ENCODE measurements at places on chromosomes 6 and 20.

- DNase-seq = no peak
- no peak overlapping the region for H3K27ac ChIP-seq
- H3K4me1 ChIP-seq = no peaks in the 10 kb centered on the region
Observed at GRCh38 chr6:104162036-104162669, 697.6 kb downstream of the HACE1 start.

DNA sequence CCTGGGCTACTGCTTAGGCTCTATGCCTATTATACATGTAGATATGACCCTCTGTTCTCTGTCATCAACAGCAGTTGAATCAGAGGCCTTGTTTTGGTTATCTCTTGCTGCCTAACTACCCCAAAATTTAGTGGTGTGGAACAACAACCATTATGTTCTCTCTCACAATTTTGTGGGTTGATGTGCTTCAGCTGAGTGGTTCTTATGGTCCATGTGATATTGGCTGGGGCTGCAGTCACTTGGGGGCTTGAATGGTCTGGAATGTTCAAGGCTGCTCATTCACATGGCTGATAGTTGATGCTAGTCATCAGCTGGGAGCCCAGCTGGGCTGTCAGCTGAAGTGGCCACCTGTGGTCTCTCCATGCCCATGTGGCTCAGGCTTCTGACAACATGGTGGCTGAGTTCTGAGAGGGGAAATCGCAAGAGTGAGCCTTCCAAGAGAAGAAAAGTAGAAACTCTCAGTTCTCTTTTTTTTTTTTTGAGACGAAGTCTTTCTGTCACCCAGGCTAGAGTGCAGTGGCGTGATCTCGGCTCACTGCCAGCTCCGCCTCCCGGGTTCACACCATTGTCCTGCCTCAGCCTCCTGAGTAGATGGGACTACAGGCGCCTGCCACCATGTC, 47.8 kb downstream of the SHLD1 start:
- no peak for DNase-seq
- no peaks in the 10 kb centered on the region for H3K27me3 ChIP-seq

DNA sequence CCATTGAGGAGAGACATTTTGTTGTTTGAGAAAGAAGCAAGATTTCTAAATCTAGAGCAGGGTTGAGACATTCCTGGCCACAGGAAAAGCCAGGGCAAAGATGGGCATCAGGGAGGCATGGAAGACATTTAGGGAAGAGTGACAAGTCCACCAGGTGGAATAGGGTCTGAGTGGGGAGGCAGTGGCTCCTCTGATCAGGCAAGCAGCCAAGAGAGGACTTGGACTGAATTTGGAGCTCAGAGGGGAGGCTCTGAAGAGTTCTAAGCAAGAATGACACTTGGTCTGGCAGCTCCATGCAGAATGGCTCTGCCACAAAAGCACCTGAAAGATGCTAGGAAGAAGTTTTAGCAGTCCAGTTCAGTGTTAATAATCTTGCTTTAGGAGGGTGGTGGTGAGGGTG, 120.8 kb downstream of the FYN start:
- no peaks in the 10 kb centered on the region for H3K4me1 ChIP-seq
- DNase-seq = no peak
- no peak overlapping the region for H3K27ac ChIP-seq
- H3K36me3 ChIP-seq = no peaks in the 10 kb centered on the region

DNA sequence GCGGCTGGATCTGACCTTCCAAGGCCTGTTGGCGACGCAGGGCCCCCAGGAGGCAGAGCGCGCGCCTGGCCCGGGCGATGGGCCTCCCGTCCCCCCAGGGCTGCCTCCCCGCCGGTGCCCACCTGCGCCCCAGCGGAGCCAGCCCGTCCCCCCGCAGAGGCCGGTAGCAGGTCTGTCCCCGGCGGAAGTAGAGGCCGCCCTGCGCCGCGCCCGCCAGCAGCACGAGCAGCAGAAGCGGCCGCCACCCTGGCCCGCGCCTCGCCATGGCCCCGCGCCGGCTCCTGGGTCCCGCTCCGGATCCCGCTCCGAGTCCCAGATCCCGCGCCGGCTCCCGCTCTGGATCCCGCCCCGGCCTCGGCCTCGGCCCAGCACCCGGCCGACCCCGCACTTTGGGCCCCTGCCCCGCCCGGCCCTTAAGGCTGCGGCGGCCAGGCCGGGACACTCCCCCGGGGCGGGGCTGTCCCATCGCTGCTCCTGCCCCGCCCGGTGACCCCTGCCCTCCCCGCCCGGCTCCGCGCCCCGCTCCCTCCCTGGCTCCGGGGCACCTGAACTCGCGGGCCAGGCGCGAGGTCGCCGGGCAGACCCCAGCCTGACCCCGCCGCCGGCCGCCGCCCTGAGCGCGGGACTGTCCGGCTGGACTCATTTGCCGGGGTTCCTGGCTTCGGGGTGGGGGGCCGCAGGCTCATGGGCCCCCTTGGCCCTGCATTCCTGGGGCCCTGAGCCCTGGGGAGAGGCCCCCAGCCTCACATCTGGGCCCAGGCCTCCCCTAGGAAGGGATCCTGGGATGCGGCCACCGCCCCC, at the start of gene CTSZ:
CTSZ (minus strand) TSS at position 391 of the 801 bp plus-strand sequence; CDS start at position 265, 126 bp downstream.
- no peaks in the 10 kb centered on the region for H3K36me3 ChIP-seq
- peaks cover 11% of the 10 kb centered on the region for H3K4me1 ChIP-seq
- peak within 1 kb of the TSS; percentile 67 for H3K4me3 ChIP-seq
- peak within 1 kb of the TSS; percentile 15 for H3K27ac ChIP-seq
- H3K27me3 ChIP-seq = no peaks in the 10 kb centered on the region

DNA sequence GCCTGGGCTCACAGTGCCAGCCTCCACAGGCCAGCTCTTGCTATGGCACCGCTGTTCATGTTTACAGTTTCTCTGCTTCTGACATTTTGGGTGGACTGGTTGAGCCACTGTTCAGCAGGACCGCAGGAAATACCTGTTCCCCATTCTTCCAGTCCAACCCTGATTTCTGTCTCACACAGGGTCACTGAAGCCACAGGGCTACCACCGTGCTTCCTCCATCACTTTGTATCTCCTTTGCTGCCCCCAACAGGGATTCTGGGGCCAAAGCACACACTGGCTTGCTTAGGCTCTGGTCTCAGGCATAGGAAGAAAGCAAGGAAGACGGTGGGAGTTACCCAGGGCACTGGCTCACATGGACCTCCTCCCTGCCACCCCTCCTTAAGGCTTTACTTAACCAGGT, 164.5 kb downstream of the UNC5CL start:
- H3K4me3 ChIP-seq = no peak overlapping the region
- no peak for DNase-seq
- H3K27ac ChIP-seq = no peak overlapping the region
- H3K4me1 ChIP-seq = peaks cover 6% of the 10 kb centered on the region

DNA sequence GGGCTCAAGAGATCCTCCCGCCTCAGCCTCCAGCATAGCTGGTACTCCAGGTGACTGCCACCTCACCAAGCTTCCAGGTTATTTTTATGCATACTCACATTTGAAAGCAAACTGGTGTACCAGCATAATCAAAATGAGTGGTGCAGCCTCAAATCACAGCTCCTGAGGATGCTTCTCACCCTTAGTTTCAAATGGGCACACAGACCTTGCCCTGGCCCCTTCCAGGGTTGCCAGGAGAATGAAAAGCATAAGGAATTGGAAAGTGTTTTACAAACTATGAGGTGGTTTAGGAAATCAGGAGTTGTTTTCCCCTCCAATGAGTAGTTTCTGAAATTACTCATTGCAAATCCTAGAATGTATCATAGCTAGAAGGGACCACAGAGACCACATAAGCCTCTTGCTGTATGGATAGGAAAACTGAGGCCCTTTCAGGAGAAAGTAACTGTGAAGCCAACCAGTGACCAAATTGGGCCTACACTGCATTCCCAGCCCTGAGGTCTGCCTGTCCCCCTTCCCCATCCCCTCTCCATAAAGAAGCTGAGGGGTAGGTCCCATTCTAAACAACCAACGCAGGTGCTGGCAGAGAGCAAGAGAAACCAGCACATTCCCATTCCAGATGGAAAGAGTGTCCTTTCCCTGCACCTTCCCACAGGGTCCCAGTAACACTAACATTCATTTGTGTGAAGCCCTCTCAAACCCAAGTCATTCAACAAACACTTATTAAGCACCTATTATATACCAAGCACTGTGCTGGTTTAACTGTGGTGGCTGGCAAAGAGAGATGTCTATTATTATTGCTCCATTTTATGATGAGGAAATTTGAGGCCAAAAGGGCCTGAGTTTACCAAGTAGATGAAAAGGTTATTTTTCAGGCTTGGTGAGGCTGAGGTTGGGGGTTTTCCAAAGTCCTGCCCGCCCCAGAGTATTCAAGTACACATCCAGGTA, 2.1 kb upstream of the E2F1 start:
- no peak overlapping the region for H3K27ac ChIP-seq
- no peak for DNase-seq
- H3K27me3 ChIP-seq = no peaks in the 10 kb centered on the region
- no peaks in the 10 kb centered on the region for H3K36me3 ChIP-seq

- H3K27ac ChIP-seq = no peak overlapping the region
- H3K4me1 ChIP-seq = no peaks in the 10 kb centered on the region
- H3K36me3 ChIP-seq = no peaks in the 10 kb centered on the region
- H3K27me3 ChIP-seq = no peaks in the 10 kb centered on the region
- H3K4me3 ChIP-seq = no peak overlapping the region
- no peak for DNase-seq
Observed at GRCh38 chr6:10999994-11000393, 44.1 kb downstream of the ELOVL2 start.

- DNase-seq = no peak
- H3K27me3 ChIP-seq = no peaks in the 10 kb centered on the region
- H3K4me1 ChIP-seq = no peaks in the 10 kb centered on the region
- H3K36me3 ChIP-seq = no peaks in the 10 kb centered on the region
- no peak overlapping the region for H3K27ac ChIP-seq
- H3K4me3 ChIP-seq = no peak overlapping the region
Observed at GRCh38 chr6:48429021-48429420, 318.0 kb upstream of the PTCHD4 start.

- no peaks in the 10 kb centered on the region for H3K4me1 ChIP-seq
- DNase-seq = no peak
- H3K36me3 ChIP-seq = no peaks in the 10 kb centered on the region
- no peak overlapping the region for H3K4me3 ChIP-seq
Observed at GRCh38 chr20:64159286-64159680, 5.0 kb upstream of the MYT1 start.

DNA sequence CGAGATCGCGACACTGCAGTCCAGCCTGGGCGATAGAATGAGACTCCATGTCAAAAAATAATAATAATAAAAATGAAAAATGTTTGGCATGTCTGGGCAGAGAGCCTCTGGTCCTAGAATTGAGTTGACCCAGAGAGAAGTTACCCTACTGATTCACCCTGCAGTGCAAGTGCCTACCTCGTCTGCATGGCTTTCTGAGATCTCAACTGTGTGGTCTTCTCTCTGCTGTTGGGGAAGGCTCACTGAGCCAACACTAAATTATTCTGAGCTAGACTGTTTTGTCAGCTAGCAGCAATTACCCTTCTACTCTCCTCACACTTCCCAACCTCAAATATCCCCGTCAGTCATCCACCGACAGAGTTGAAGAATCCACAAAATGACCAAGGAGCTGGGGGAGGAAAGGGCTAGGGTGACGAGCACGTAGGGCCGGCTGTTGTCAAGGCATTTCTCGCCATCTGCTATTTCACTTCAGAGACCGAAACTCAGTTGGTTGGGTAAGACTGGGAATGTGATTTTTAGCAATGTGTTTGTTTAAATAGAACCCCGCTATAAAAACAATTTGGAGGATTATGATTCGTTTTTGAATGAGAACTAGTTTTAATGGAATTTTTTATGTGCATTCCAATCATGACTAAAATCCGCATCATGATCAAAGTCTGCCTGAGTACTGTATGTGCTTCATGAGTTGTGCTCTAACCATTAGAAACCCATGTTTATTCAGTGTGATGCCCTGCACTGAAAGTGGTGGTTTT, 9.4 kb downstream of the MAS1 start:
- no peaks in the 10 kb centered on the region for H3K4me1 ChIP-seq
- H3K36me3 ChIP-seq = no peaks in the 10 kb centered on the region
- peaks cover 13% of the 10 kb centered on the region for H3K27me3 ChIP-seq
- H3K4me3 ChIP-seq = no peak overlapping the region

DNA sequence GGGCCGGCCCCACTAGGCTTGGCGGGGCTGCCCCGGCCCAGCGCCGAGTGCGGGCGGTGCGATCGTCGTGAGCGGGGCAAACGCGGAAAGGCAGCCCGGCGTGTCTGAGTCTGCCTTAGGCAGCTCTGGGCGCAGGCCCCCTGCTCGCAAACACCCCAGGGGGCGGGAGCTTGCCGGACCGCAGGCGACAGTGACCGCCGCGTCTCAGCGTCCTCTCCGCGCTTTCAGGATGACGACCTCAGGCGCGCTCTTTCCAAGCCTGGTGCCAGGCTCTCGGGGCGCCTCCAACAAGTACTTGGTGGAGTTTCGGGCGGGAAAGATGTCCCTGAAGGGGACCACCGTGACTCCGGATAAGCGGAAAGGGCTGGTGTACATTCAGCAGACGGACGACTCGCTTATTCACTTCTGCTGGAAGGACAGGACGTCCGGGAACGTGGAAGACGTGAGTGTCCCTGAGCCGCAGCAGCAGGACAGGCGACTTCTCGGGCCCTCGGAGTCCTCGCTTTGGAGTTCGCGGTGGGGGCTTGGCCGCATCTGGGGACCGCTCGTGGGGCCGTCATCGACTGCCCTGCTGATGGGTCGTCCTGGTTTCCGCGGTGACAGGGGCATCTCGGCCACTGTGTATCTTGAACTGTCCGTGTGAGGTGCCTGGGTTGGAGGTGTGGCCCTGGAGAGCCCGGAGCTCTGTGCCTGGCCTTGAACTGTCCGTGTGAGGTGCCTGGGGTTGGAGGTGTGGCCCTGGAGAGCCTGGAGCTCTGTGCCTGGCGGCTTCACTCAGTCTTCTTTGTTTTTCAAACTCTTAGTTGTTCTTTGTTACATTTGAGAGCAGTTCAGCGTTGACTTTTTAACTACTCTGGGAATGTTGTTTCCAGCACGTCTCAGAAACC, 786 bp downstream of the ADRM1 start:
- DNase-seq = peak; percentile 20
- peaks cover 17% of the 10 kb centered on the region for H3K4me1 ChIP-seq
- H3K36me3 ChIP-seq = peaks cover 47% of the 10 kb centered on the region
- peak overlapping the region; percentile 64 for H3K4me3 ChIP-seq
- H3K27me3 ChIP-seq = no peaks in the 10 kb centered on the region
- no peak overlapping the region for H3K27ac ChIP-seq

- peaks cover 40% of the 10 kb centered on the region for H3K36me3 ChIP-seq
- peak within 1 kb of the TSS; percentile 93 for H3K27ac ChIP-seq
- H3K27me3 ChIP-seq = no peaks in the 10 kb centered on the region
- no peak for DNase-seq
- peaks cover 11% of the 10 kb centered on the region for H3K4me1 ChIP-seq
Observed at GRCh38 chr20:62938105-62938888, at the start of gene GID8. GID8 (plus strand) TSS chr20:62938147; CDS start chr20:62941503, 3,356 bp downstream.

GRCh38 chr6:107488875-107489635, 862 bp upstream of the SOBP start:
- H3K27ac ChIP-seq = peak overlapping the region; percentile 53
- no peaks in the 10 kb centered on the region for H3K36me3 ChIP-seq
- peak overlapping the region; percentile 65 for H3K4me3 ChIP-seq
- peaks cover 74% of the 10 kb centered on the region for H3K27me3 ChIP-seq

Measured in large intestine (tissue), 12 donors.